ENCODE measurements at places on chromosomes 1 and 21.
A peak's percentile ranks its signal among the peaks of the same experiment; 100 is the strongest.

DNA sequence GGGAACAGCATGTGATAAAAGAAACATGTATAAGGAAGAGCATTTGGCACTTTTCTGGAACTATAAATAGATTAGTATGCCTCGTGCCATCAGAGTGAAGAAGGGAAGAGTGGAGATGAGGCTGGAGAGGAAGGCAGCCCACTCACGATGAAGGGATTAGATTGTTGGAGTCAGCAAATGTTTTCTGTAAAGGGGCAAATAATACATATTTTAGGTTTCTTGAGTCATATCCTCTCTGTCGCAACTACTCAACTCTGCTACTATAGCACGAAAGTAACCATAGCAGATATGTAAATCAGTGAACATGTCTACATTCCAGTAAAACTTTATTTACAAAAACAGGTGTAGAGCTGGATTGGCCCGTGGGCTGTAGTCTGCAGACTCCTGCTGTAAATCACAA, 147.8 kb downstream of the TENT5C start:
- no peak for DNase-seq

DNA sequence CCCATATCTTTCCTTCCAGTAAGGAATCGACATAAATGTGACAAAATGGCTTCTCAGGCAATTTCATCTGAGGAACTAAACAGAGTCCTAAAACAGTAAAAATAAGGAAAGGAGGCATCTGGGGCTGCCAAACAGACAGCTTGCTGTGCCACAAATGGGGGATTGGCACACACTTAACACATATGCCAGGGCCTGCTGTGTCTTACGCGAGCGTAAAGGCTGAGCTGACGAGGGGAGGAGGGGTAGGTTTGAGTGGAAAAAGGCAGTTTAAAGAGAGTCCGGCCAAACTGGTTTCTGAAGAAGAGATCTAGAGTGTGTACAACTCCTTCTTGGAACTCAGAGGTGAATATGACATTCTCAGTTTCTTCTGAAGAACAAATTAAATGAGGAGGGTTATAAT, 244.1 kb upstream of the MAP1LC3C start:
- DNase-seq, result no peak

DNA sequence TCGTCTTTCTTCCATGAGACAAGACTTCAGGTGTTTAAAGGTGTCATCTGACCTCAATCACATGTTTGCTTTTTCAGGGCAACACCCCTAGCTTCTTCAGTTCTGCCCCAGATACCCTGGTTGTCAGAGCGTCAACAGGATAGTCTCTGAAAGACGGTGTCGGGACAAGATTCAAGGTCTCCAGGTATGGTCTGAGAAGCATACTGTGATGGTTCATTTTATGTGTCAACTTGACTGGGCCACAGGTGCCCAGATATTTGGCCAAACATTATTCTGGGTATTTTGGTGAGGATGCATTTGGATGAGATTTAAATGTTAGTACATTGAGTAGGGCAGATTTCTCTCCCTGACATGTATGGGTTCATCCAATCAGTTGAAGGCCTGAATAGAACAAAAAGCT, 148.3 kb downstream of the TGFBR3 start:
- DNase-seq, result no peak

- no peak for DNase-seq
Measured at GRCh38 chr1:233121947-233122559, 171.6 kb downstream of the NTPCR start.

DNA sequence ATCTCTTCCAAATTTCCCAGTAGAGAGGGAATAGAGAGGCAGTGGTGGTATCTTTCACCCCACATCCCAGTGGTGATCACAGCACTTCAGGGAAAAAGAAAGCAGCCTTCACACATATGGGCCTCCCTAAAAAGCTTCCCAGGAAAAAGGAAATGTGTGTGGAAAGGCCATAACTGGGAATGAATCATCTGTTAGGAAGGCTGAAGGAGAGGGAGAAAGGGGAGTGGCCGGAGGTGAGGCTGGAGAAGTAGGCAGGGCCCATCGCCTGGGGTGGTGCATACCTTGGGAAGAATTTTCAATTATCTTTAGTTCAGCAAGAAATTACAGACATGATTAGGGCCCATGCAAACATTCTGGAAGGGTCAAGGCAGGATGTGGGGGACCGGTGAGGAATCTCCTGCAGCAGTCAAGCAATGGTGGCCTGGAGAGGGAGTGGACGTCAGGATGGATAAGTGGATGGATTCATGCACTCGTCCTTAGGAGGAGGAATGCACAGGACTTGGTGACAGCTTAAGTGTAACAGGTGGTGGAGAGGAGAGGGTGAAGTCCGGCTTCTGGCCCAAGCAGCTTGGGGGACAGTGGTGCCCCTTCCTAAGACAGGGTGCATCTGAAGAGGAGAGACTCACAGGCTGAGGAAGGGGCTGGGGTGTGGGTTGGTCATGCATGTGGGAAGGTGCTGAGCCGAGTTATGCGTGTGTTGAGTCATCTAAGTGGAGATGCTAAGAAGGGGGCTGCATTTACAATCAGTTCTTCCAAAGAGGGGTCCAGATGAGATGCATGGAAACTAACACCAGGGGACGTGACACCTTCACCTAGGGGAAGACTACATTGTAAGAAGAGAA, 17.9 kb downstream of the HIVEP3 start:
- no peak for DNase-seq

- no peak for DNase-seq
Measured at GRCh38 chr1:237205400-237206064, 163.5 kb downstream of the RYR2 start.

- DNase-seq, result no peak
Measured at GRCh38 chr1:166947398-166948043, 27.8 kb downstream of the ILDR2 start.

GRCh38 chr1:228944296-228944695, 209.0 kb downstream of the RHOU start:
- no peak for DNase-seq

DNA sequence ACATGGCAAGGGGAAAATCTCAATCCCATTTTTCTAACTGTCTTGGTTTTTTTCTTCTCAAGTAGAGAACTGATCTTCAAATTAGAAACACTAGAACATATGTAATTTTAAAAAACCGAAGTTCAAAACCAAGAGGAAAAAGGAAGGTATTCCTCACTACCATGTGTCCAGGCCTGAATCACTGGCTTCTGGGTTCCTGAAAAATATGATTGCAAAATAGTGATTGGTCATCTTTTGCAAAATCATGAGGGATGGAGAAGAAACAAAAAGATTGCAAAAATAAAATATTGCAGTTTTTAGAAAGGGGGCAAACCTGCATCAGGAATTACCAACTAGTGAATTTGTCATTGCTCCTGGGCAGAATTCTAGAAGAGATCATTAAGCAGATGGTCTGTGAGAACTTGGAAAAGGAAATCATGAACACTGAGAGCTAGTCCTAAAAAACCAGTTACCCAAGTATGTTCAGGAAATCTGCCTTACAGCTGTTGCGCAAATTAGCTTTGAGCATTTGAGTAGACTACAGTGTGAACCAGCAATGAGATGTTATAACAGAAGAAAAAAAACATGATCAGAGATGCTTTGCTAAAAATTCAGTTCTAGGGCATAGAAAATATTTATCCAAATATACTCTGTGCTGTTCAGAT, 49.4 kb downstream of the SPATA46 start:
- DNase-seq, result no peak

GRCh38 chr1:48680411-48681035, 96.2 kb downstream of the BEND5 start:
- no peak for DNase-seq

DNA sequence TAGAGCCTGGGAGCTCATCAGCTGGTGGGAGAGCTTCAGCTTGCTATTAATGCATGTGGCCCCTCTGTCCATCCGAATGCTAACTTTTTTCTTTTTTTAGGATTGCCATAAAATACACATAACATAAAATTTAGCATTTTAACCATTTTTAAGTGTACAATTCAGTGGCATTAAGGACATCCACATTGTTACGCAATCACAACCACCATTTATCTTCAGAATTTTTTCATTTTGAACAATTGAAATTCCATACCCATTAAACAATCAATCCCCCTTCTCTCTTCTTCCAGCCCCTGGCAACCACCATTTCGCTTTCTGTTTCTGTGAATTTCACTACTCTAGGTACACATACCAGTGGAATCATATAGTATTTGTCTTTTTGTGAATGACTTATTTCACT, 4.9 kb upstream of the KCNK1 start:
- DNase-seq, result no peak

- DNase-seq, result no peak
Measured at GRCh38 chr21:29523646-29524045, 224.9 kb downstream of the BACH1 start.

DNA sequence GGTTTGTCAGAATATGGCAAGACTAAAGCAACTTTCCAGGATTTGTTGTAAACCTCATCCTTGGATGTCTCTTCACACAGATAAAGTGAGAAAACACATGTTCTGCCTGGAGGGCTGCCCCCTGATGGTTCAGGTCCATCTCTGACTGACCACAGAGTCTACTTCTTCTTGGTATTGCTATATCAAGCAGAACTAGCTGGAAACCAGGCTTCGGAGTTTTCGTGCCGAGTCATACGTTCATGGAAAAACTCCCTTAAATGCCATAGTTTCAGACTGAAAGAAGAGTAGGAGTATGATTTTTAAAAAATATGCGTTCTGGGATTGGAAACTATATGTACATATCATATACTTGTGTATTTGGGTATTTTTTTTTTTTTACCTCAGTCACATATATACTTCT, 5.8 kb downstream of the OR10T2 start:
- no peak for DNase-seq

- no peak for DNase-seq
Measured at GRCh38 chr1:30313584-30313983, 409.8 kb downstream of the MATN1 start.

DNA sequence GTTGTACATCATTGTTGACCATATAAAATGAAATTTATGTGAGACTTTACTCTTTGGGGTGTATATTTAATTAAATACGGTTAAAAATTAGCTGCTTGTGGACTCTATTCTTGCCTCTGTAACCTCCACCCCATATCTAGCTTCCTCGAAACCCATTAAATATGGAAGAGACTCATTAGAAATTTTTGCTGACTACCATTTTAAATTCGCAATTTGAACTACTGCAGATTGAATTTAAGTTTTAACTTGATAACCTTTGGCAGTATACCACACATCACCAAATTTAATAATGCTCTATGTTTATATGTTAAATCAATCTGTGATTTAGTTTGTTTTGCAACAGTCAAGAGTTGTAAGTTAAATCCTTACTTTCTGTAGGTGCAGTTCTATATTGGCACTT, 88.5 kb upstream of the QSOX1 start:
- no peak for DNase-seq

GRCh38 chr1:193417403-193417802, 231.0 kb upstream of the B3GALT2 start:
- peak; percentile 73 for DNase-seq

GRCh38 chr1:3468236-3469103, 14.0 kb downstream of the ARHGEF16 start:
- DNase-seq, result no peak

DNA sequence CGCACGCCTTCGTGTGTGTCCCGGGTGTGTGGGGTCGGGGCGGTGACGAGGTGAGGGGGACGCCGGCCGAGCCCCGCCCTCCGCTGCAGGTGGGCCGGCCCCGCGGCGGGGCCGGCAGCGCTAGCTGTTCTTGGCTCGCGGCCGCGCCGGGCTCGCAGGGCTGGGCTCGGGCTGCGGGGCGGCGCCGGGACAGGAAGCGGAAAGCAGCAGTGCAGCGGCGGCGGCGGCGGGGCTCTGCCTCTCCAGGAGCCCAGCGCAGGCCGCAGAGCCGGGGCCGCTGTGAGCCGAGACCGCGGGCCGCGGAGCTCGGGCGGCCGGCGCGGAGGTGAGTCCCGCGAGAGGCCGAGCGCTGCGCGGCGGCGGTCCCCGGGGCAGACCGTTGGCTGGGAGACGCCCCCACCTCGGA, at the start of gene VANGL1:
TSS of gene VANGL1 (plus strand) at position 209 of the 406 bp plus-strand sequence. CDS start 9,444 bp downstream, outside the sequence.
- peak; percentile 75 for DNase-seq

DNA sequence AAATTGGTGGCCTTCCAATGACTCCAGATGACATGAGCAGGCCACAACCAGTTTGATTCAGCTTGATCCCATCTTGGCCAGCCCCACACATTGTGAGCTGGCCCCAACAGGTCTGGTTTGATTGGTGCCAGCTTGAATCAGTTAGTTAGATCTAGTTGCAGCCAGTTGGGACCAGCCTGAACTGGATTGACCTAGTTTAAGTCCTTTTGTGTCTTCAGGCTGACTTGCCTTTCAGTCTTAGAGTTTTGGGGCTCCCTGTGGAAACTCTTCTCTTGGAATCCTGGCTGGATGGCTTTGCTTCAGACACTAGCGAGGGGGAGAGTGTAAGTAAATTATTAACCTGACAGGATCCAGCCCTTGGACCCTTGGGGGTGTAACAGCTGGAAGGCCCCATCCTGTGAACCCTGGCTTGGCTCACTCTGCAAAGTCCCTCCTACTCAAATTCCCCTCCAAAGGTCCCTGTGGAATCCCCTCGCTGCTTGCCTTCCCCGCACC, 36.2 kb upstream of the POU3F1 start:
- no peak for DNase-seq

GRCh38 chr21:38989745-38990423, 184.2 kb downstream of the ETS2 start:
- DNase-seq, result no peak

GRCh38 chr21:31570824-31571566, 88.5 kb upstream of the SOD1 start:
- DNase-seq, result no peak

DNA sequence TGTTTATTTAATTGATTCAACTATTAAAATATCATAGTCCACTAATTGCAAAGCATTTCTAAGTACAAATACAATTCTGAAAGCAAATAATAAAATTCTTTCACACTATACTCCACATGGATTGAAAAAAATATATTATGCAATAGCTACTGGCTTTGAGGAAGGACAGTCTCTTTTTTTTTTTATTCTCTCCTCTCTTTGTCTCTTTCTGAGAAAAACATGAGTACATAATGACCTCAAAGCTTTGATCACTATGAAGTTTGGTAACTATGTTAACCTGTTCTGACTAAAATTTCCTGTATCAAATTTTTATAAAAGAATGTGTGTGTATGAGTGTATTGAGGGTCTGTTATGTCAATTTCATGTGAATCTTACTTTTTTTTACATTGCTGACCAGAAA, 96.2 kb downstream of the RGS2 start:
- DNase-seq, result no peak

- no peak for DNase-seq
Measured at GRCh38 chr1:41291195-41291594, 49.1 kb upstream of the SCMH1 start.

DNA sequence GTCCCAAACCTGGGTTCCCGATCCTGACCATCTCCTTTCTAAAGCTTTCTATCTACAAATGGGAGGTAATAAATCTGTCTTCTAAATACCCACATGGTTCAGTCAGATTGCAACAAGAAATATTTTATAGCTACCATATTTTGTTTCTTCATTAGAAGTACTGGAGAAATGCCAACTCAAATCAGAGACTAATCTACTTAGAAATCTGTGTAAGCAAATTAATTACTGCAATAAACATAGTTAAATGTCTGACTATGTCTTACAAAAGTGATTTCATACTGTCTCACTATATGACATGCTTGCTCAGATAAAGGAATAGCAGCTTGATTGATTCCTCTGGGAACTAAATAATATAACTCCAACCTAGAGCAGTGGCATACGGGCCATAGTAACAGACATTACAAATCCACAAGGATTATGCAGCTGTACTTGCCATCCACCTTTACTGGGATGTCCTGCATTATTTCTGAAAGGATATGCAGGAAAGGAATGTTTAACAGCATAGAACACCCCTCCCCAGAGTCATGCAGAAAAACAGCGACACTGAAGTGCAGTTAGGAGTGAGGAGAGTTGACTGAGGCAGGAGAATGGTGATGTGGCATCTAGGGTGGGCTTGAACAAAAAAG, 80.3 kb downstream of the PCNX2 start:
- no peak for DNase-seq

- no peak for DNase-seq
Measured at GRCh38 chr1:182015360-182015759, 46.2 kb downstream of the ZNF648 start.

GRCh38 chr1:23673086-23673813, 18.4 kb upstream of the RPL11 start:
- peak; percentile 66 for DNase-seq

Measured in activated effector memory CD4-positive, alpha-beta T cell treated with anti-CD3 and anti-CD28 coated beads, Interleukin-2, amount 50 U/mL, for 16 hours (primary cell).